ENCODE measurements at places on chromosomes 7 and 10.
A peak's percentile ranks its signal among the peaks of the same experiment; 100 is the strongest.

- no peak for DNase-seq
Observed at GRCh38 chr7:152751449-152752141, 8.0 kb upstream of the ACTR3B start.

DNA sequence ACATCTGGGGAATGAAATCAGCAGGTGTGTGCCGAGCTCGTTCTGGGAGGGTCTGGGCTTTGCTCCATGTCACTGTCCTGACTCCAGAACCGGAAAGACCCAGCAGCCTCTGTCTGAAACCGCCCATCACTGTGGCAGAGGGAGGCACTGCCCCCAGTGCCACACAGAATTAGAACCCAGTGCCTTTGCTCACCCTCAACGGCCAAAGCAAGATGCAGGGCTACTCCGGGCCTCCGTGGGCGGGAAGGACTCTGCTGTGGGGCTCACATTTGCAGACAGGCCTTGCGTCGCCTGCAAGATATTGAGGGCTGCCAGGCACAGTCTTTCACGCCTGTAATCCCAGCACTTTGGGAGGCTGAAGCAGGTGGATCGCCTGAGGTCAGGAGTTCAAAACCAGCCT is 219.2 kb upstream of the PPP2R2D start:
- DNase-seq: no peak

- DNase-seq: no peak
Observed at GRCh38 chr7:35508623-35509400, 186.1 kb downstream of the HERPUD2 start.

- no peak for DNase-seq
Observed at GRCh38 chr7:8109196-8110022, 140.8 kb downstream of the GLCCI1 start.

DNA sequence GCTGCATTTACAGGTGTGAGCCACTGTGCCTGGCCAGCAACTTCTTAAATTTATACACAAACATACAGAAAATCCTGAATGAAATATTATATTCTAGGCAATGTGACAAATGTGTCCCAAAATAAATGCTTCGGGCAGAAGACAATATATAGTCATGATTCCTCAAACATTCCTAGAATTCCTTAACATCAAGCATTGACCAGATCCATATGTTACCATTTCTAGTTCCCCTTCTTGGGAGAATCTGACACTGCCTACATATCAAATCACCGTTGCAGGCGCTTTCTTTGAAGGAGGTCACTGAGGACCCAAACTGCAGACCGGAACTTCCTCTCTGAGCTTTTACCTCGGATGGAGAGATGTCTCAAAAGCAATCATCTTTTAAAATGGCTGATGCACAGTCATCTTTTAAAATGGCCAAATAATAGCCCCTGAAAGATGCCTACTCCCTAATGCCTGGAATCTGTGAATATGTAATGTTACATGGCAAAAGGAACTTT is 323.5 kb downstream of the PHF14 start:
- DNase-seq: no peak

DNA sequence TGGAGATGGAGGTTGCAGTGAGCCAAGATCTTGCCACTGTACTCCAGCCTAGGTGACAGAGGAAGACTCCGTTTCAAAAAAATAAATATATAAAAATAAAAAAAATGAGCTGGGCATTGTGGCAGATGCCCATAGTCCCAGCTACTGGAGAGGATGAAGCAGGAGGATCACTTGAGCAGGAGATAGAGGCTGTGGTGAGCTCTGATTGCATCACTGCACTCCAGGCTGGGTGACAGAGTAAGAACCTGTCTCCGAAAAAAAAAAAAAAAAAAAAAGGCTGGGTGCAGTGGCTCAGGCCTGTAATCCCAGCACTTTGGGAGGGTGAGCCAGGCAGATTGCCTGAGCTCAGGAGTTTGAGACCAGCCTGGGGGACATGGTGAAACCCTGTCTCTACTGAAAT is 11.8 kb downstream of the ZNF487 start:
- DNase-seq: no peak

DNA sequence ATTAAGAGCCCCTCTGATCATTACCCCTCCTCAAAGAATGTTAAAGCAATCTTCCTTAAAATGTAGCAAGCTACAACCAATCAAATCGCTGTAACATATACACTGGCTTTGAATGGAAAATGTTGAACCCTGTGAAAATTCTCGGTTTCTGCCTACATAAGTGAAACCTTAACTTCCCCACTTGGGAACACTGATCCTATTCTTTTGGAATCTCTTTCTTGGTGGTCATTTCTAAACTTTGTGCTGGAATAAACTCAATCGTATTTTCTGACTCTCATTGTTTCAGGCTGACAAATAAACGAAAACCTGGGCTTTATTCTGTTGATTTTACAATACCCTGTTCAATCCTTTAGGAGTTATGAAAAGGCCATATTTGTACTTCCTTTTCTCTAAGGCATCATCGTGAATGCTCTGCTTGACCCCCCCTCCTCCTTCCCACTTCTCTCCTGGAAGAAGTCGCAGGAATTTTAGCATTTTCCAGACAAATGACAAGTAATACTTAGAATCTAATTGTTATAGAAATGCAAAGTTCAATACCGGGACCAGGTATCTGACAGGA is 155.1 kb upstream of the FAM13C start:
- no peak for DNase-seq

GRCh38 chr7:115603416-115603815 is 427.1 kb downstream of the TFEC start:
- DNase-seq: no peak

DNA sequence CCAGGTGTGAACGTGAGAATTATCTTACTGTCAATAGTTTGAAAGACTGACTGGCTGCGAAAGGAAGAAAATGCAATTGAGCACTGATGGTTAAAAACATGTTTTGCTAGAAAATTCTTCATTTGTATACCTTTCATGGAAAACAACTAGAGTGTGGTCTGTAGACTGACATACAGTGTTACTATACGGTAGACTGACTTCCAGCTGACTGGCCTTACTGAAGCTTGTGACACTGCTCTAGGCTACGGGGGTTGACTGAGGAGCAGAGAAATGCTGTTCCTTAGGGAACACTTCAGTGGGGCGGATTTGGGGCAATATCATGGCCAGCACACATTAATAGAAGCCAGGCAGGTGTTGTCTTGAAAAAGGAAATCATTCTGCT is 25.9 kb upstream of the DDC start:
- no peak for DNase-seq

- no peak for DNase-seq
Observed at GRCh38 chr10:117936976-117937375, 109.8 kb downstream of the RAB11FIP2 start.

DNA sequence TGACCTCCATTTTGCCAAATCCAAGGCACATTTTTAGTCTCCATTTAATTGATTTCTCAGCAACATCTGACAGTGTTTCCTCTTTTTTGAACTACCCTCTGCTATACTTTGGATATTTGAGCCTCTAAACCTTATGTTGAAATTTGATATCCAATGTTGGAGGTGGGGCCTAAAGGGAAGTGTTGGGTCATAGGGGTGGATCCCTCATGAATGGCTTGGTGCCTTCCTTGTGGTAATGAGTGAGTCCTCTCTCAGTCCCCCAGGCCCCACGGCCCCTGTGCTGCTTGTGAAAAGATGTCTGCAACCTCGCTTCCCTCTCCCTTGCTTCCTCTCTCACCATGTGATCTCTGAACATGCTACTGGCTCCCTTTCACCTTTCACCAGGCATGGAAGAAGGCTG is 96.8 kb upstream of the DGKB start:
- DNase-seq: no peak

DNA sequence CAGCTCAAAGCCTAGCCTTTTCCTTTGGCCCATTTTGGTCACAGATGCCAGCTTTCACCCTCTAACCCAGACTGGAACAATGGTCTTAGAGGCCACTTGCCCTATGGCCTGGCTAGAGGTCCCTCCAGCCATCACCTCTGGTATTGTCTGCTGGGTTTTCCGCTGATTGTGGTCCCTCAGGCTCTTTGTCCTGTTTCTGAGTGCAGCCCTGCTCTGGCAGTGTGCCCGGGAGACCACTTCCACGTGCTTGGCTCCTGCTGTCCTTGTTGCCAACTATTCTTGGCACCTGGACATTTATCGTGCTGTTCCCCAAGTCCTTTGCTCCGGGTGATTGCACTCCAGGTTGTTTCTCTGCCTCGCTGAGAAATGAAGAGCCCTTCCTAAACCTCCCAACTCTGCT is 53.3 kb upstream of the FAM180A start:
- DNase-seq: no peak

DNA sequence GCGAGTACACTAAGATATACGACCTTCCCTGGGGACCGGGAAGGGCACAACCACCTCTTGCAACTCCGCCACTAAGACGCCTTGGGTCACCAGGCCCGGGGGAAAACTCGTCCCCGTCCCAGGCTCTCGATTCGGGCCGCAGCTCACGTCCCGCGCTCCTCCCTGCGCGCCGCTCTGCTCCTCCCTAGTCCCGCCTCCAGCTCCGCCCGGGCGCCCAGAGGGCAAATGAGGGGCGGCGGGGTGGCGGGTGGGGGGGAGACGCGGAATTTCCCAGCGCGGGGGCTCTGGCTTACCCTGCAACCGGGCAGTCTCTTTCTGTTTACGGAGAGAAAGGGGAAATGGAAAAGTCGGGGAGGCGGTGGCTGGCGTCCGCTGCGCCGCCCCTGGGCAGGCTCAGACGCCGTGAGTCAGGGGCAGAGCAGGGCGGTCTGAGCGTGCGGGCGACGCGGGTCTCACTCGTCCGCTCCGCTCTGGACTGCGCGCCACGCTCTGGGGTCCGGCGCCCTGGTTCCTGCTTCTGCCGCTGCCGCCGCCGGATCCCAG is at the start of gene MAP3K8:
TSS of gene MAP3K8 (plus strand) at position 455 of the 543 bp plus-strand sequence. CDS start 4,755 bp downstream, outside the sequence.
- DNase-seq: peak; percentile 82

GRCh38 chr7:2260820-2261219 is 18.8 kb downstream of the NUDT1 start:
- DNase-seq: no peak

DNA sequence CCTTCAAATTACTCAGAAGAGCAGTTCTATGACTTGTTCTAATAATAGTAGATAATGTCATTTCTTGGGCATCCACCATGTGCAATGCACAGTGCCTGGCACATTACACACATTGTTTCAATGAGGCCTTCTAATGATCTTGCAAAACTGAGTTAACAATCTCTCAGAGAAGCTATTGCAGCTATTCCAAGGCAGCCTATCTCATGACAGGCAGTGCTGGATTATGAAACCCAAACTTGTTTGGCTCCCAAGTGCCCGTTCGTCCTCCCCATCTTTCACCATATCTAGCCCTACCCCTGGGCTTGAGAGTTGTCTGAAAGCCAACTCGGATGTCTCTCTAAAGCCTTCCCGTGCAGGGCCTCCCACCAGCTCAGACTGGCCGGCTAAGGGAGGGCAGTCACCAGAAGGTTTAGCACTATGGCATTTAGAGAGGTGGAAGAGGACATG is 405.1 kb downstream of the PLXNA4 start:
- no peak for DNase-seq

GRCh38 chr7:22452142-22452959 is 47.6 kb downstream of the STEAP1B start:
- DNase-seq: peak; percentile 30
